Naive B cell (primary cell): ENCODE measurements at places on chromosomes 16 and 17. TPM values are rescaled to one million over a fixed set of nuclear protein-coding genes. Genes with fewer than 3 reads are reported as not detected.

SBK1 gene
- polyA plus RNA-seq = 0.22 TPM

ABCC12 gene
- polyA plus RNA-seq = not detected

PFAS gene
- 29.8 TPM for polyA plus RNA-seq

GRAPL gene
- 7.2 TPM for polyA plus RNA-seq

ZP2 gene
- not detected for polyA plus RNA-seq

NCBP3 gene
- 11.2 TPM for polyA plus RNA-seq

TMEM235 gene
- not detected for polyA plus RNA-seq

RAB26 gene
- 1.4 TPM for polyA plus RNA-seq

OTOP3 gene
- not detected for polyA plus RNA-seq

GPRC5C gene
- polyA plus RNA-seq = 0.48 TPM

CDH15 gene
- polyA plus RNA-seq = not detected

NACA2 gene
- not detected for polyA plus RNA-seq

DPEP3 gene
- not detected for polyA plus RNA-seq

NHLRC4 gene
- 2.3 TPM for polyA plus RNA-seq

TAC4 gene
- polyA plus RNA-seq = not detected

SLC13A5 gene
- polyA plus RNA-seq = not detected

MT1M gene
- polyA plus RNA-seq = not detected

WSCD1 gene
- not detected for polyA plus RNA-seq

HP gene
- 0.53 TPM for polyA plus RNA-seq

TBC1D3H gene
- not detected for polyA plus RNA-seq

NLE1 gene
- 4.4 TPM for polyA plus RNA-seq

HS3ST6 gene
- polyA plus RNA-seq = not detected

WNK4 gene
- not detected for polyA plus RNA-seq

NPEPPS gene
- polyA plus RNA-seq = 47.8 TPM

SUZ12 gene
- polyA plus RNA-seq = 23.8 TPM

KRTAP17-1 gene
- polyA plus RNA-seq = not detected

RASD1 gene
- not detected for polyA plus RNA-seq

TBX2 gene
- not detected for polyA plus RNA-seq

FA2H gene
- polyA plus RNA-seq = not detected

OVCA2 gene
- 43.0 TPM for polyA plus RNA-seq

GPR139 gene
- polyA plus RNA-seq = not detected
